ENCODE measurements at places on chromosomes 13 and 19. TPM values are rescaled to one million over a fixed set of nuclear protein-coding genes. Genes with fewer than 3 reads are reported as not detected.

Gene CEACAM16
- not detected for total RNA-seq

Gene PCP2
- total RNA-seq: not detected

DNA sequence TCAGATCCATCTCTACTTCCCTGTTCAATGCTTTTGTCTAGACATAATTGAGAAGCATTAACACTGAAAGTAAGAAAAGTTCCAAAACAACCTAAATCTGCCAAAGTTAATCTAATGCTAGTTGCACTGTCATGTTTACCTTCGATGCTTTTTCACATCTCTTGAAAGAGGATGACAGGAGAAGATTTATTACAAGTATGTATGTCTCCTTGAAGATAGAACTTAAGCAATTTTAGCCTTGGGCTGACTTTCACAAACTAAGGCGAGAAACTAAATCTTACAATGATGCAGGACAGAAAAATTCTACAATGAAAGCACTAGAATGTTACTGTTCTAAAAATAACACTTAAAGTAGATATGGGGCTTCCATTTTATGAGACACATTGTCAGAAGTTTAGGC is 64.0 kb downstream of the MIPEP start:
- H3K4me1 ChIP-seq: no peaks in the 10 kb centered on the region
- H3K27ac ChIP-seq: no peak overlapping the region
- H3K27me3 ChIP-seq: no peaks in the 10 kb centered on the region
- DNase-seq: no peak
- no peaks in the 10 kb centered on the region for H3K36me3 ChIP-seq

DNA sequence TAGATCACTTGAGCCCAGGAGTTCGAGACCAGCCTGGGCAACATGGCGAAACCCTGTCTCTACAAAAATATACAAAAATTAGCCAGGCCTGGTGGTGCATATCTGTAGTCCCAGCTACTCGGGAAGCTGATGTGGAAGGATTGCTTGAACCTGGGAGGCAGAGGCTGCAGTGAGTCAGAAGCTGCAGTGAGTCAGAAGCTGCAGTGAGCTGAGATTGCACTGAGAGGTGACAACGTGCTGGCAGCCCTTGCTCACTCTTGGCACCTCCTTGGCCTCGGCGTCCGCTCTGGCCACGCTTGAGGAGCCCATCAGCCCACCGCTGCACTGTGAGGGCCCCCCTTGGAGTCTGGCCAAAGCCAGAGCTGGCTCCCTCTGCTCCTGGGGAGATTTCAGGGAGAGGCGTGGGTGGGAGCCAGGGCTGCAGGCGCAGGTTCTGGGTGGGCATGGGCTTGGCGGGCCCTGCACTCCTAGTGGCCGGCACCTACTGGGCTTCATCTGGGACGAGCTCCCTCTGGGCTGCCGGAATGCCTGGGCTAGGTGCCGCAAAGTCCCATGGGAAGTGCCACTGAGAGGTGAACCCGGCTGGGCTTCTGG is 39.5 kb upstream of the RPL21 start:
- H3K27ac ChIP-seq: no peak overlapping the region
- no peak overlapping the region for H3K4me3 ChIP-seq
- no peaks in the 10 kb centered on the region for H3K4me1 ChIP-seq
- no peaks in the 10 kb centered on the region for H3K36me3 ChIP-seq

DNA sequence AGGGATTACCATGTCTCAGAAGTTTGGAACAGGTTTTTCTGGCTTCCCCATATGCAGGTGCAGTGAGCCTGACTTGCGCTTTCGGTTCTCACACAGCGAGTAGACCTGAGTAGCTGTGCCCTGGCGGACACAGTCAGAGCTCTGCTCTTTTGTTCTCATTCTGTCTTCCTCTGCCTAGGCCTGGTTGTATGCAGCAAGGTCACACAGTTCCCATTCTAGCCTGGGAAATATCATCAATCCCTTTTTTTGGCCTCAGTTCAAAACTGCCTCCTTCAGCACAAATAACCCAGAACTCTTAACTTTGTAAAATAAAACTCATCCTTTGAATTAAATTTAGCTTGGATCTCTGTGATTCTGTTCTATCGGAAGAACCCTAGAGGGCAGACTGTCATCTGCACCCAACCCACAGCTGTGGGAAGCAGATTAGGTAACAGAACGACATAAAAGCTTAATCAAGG is 10.2 kb downstream of the OXGR1 start:
- H3K27ac ChIP-seq: peak overlapping the region; percentile 48
- H3K4me1 ChIP-seq: peaks cover 8% of the 10 kb centered on the region
- no peaks in the 10 kb centered on the region for H3K27me3 ChIP-seq
- no peaks in the 10 kb centered on the region for H3K36me3 ChIP-seq
- DNase-seq: no peak

DNA sequence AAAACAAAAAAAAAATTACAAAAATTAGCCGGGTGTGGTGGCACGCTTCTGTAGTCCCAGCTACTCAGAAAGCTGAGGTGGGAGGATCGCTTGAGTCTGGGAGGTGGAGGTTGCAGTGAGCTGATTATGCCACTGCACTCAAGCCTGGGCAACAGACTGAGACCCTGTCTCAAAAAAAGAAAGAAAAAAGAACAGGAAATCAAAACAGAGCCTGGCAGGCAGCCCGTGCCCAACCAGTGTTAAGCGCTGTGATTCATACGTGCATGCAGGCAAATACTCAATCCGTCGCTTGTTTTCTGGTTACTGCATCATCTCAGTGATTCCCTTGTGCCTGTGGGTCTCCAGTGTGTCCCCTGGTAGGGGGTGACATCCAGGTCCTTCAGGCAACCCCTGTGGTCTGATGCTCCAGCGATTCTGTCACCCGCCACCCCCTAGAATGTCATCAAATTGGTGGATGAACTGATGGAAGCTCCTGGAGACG is 18.1 kb downstream of the DDX39A start:
- no peaks in the 10 kb centered on the region for H3K27me3 ChIP-seq
- H3K27ac ChIP-seq: no peak overlapping the region
- no peaks in the 10 kb centered on the region for H3K4me1 ChIP-seq
- H3K4me3 ChIP-seq: no peak overlapping the region

GRCh38 chr19:12834976-12835757 is 788 bp upstream of the RTBDN start:
- H3K27ac ChIP-seq: no peak overlapping the region
- peaks cover 89% of the 10 kb centered on the region for H3K27me3 ChIP-seq
- peaks cover 6% of the 10 kb centered on the region for H3K4me1 ChIP-seq
- no peak overlapping the region for H3K4me3 ChIP-seq

- no peaks in the 10 kb centered on the region for H3K36me3 ChIP-seq
- no peak overlapping the region for H3K27ac ChIP-seq
- no peaks in the 10 kb centered on the region for H3K27me3 ChIP-seq
These were observed 703.8 kb downstream of the DIAPH3 start for GRCh38 chr13:59459972-59460371.

DNA sequence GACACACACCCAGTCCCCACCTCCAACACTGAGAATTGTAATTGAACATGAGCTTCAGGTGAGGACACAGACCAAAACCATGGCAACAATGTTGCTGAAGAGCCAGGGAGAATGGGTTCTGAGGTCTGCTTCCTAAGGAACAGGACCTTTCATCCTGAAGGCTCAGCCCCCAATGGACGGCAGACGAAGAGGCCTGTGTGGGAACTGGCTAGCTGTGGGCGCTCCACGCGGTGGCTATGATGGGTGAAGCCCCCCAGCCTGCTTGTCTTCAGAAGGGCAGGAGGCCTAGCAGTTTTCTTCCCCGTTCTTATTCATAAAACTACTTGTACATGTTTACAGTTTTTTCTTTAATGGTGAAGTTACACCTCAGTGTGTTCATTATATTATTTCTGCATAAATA is 136.1 kb upstream of the SPACA7 start:
- no peaks in the 10 kb centered on the region for H3K4me1 ChIP-seq

DNA sequence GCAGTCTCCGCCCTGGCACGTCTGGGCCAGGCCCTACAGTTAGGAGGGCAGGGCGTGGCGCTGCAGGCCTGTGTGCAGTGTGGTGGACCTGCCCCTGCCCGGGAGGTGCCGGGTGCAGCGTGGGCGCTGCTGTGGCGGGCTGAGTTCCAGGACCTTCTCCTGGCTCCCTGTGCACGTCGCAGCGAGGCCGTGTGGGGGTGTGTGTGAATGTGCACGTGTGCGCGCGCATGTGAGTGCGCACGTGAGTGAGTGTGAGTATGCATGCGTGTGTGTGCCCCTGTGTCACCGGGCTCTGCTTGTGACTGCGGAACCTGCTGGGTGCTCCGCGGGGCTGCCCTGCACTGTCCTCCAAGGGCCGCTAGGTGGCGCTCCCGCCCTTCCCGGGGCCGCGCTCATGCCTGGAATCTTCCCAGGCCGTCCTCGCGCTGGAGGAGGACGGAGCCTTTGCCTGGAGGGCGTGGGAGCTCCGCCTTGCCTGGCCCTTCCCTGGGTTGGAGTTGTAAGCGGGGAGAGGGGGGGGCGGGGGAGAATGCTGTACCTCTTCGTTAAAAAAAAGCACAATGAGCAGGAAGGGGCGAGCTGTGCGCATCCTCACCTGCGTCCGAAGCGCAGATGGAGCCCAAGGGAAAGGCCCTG is 79.3 kb downstream of the KDM4B start:
- no peaks in the 10 kb centered on the region for H3K27me3 ChIP-seq
- peak; percentile 76 for DNase-seq
- peaks cover 45% of the 10 kb centered on the region for H3K4me1 ChIP-seq
- no peaks in the 10 kb centered on the region for H3K36me3 ChIP-seq

DNA sequence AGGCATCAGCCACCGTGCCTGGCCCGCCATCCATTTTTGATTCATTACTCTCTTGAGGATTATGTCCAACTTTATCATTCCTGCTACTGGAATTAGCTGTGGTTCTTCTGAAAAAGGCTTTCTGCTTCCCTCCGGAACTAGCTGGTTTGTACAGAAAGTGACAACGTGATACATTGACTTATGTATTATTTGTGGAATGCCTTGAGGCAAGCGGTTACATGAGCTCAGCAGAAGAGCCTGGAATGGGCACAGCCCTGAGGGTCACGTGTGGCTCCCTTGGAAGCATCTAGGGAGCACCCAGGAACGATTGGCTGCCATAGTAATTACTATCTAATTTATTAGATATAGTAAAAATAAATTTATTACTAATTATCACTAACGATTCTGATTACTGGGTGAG is 14.4 kb upstream of the RETN start:
- H3K27me3 ChIP-seq: no peaks in the 10 kb centered on the region
- no peak overlapping the region for H3K4me3 ChIP-seq
- DNase-seq: no peak
- no peaks in the 10 kb centered on the region for H3K4me1 ChIP-seq
- no peak overlapping the region for H3K27ac ChIP-seq

- DNase-seq: no peak
- no peaks in the 10 kb centered on the region for H3K4me1 ChIP-seq
- no peaks in the 10 kb centered on the region for H3K36me3 ChIP-seq
- peaks cover 9% of the 10 kb centered on the region for H3K27me3 ChIP-seq
These were observed 6.8 kb downstream of the SHANK1 start for GRCh38 chr19:50712833-50713232.

DNA sequence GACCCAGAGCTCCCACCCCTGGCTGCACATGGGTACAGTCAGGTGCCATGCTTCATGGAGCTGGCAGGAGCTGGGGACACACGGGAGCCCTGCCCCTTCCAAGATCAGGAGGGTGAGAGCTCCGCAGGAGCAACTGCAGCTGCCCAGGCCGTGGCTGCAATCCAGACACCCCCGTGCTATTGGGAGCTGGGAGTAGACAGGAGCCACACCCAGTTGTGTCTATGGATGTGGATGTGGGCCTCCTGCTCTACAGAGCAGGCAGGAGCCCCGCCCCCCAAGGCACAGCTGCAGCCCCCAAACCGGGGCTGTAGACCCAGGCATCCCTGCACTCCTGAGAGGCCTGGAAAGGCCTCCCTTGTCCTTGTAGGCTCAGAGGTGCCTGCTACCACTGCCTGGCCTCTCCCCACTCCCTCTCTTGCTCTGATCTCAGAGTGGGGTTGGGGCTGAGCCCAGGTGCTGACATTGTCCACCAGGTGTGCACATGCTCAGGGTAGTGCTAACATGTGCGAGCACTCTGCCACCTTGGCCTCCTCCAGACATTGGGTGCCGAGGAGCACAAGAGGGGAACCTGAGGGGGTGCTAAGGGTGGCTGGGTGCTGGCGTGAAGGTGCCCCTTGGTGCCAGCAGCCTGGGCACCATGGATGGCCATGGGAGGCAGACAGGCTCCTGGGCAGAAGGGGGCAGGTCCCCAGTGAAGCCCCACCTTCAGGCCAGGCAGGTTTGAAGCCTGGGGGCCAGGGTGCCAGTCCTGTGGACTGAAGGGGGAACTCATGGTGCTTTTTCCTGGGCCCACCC is 8.0 kb upstream of the BAX start:
- no peak overlapping the region for H3K27ac ChIP-seq
- H3K4me3 ChIP-seq: no peak overlapping the region
- no peak for DNase-seq
- H3K4me1 ChIP-seq: no peaks in the 10 kb centered on the region
- no peaks in the 10 kb centered on the region for H3K27me3 ChIP-seq

- no peaks in the 10 kb centered on the region for H3K4me1 ChIP-seq
- H3K4me3 ChIP-seq: no peak overlapping the region
- DNase-seq: no peak
- H3K27me3 ChIP-seq: no peaks in the 10 kb centered on the region
- no peak overlapping the region for H3K27ac ChIP-seq
These were observed 154.3 kb downstream of the SIPA1L3 start for GRCh38 chr19:38061294-38061693.

DNA sequence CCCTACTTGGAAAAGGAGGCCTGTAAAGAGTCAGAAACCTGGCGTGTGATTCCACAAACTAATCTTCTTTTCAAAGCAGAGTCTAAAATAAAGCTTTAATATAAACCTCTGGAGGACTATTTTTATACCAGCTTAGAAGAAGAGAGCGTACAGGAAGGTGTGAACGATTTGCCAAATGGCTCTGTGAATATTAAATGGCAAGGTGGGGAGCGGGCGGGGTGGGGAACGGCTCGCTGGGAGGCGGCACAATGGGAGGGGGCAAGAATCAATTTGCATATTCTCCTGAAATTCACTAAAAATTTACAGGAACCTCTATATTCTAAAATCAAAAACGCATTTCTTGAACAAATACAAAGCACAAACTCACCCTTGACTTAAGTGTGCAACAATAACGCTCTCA is 982 bp downstream of the ZNF780B start:
- H3K36me3 ChIP-seq: no peaks in the 10 kb centered on the region
- peak overlapping the region; percentile 73 for H3K4me3 ChIP-seq
- peaks cover 7% of the 10 kb centered on the region for H3K4me1 ChIP-seq
- DNase-seq: no peak
- H3K27me3 ChIP-seq: no peaks in the 10 kb centered on the region

- H3K4me3 ChIP-seq: no peak overlapping the region
- H3K36me3 ChIP-seq: no peaks in the 10 kb centered on the region
- DNase-seq: no peak
- peak overlapping the region; percentile 3 for H3K27ac ChIP-seq
These were observed 95.0 kb downstream of the FOXO1 start for GRCh38 chr13:40571338-40571963.

- no peak for DNase-seq
- no peaks in the 10 kb centered on the region for H3K36me3 ChIP-seq
- H3K4me1 ChIP-seq: no peaks in the 10 kb centered on the region
These were observed 56.8 kb upstream of the KLF5 start for GRCh38 chr13:73001971-73002370.

Data from gastrocnemius medialis (tissue), 4 donors.